ENCODE measurements at places on chromosomes 7 and 10.

DNA sequence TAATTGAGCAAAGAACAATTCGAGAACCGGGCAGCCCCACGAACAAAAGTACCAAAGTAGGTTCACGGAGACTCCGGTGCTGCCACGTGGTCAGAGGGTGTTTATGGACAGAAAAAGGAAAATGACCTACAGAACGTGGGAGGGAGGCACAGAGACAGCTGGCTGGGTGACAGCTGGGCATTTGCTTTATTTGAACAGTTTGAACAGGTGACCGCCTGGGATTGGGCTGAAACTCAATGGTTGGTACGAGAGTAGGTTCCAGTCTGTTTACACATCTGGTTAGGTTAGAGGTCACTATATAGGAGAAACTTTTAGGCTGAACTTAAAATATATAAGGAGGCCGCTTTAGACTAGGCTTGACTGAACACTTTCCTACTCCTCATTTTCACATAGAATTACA is 50.6 kb upstream of the CELF2 start:
- no peak for DNase-seq

- peak; percentile 68 for DNase-seq
Observed at GRCh38 chr10:50990568-50991455, 83.5 kb upstream of the PRKG1 start.

DNA sequence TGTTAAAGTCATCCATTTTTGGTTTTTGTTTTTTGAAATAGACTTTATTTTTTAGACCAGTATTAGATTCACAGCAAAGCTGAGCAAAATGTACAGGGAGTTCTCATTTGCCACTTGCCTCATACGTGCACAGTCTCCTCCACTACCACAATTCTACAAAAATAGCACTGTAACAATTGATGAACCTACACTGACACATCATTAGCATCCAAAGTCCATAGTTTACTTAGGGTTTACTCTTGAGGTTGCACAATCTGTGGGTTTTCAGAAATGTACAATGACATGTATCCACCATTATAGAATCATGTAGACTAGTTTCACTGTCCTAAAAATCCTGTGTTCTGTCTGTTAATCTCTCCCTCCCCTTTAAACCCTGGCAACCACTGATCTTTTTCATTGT is 125.8 kb upstream of the PDSS1 start:
- no peak for DNase-seq

DNA sequence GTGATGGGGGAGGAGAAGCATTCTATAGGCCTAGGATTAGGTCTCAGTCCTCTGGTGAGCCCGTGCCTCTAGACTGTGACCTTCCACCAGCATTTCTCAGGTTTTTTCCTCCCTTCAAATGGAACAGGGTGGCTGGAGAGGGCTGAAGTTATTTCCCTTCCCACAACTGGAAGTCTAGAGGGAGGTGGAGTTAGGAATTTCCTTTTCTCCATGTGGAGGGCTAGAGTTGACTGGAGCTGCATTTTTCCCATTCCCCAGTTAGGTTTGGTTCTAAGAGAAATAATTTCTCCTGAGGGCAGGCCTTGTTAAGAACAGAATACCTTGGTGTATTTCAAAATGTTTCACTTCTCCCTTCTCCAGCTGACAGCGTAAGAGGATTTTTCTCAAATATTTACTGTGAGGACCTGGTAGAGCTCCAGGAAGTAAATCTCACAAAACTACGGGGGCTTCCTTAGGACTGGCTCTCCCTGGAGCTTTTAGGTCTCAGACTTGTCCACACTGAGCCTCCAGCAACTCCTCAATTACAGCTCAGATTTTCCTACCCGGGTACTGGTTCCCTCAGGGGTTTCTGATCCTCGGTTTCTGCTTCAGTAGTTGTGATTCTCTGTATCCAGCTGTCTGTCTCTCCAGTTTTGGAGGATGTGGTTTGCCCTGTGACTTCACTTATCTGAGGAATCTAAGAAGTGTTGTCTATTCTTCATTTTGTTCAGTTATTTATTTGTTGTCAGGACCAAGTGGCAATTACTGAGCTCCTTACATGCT is 6.0 kb upstream of the REEP3 start:
- DNase-seq, result peak; percentile 97

DNA sequence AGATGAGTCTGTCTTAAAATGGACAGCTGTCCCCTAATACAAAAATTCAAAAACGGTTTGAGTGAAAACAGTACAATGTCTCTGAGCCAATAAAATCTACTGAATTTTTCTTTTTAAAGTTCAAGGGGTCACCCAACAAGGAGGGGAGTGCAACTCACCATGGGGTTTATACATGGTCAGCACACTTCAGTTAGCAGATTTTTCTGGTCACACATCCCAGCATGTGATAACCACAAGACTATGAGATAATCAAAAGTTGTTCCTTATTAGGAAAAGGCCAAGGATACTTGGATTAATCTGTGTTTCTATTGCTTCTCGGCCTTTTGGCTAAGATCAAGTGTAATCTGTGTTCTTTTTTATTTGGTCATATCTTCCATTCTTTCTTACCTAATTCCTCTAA is 31.6 kb downstream of the ABCB5 start:
- no peak for DNase-seq
